BE2C (cell line): ENCODE measurements at places on chromosomes 2 and 18.

DNA sequence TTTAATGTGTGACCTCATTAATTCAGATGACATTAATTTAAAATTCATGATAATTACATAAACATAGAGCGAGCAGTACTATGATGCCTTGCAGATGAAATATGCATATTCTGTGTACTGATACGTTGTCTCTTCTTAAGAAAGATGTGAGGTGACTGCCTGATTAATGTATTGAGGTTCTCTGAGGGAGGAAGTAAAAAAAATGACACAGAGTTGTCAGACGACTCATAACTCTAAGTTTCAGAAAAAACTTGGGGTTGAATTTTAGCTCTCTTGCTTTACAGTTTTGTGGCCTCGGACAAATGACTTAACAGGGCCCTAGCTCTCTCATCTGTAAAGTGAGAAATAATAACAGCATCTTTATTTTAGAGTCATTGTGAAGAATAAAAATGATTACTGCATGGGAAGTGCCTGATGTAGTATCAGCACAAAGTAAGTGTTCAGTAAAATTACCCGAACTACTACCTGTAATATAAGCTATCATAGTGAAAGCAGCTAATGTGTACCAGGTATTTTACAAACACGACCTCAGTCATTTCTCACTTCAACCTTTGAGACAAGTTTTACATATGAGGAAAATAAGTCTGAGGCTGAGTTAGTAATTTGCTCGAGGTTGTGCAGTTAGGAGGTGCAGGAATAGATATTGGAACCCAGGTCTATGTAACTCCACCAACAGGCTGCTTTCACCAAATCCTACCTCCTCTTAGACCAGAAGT, 65.3 kb downstream of the ALK start:
- no peak for DNase-seq

- no peak for DNase-seq
Observed at GRCh38 chr2:233369897-233370685, 15.8 kb downstream of the DGKD start.

GRCh38 chr2:220847589-220847988, 724.5 kb downstream of the EPHA4 start:
- DNase-seq = no peak

DNA sequence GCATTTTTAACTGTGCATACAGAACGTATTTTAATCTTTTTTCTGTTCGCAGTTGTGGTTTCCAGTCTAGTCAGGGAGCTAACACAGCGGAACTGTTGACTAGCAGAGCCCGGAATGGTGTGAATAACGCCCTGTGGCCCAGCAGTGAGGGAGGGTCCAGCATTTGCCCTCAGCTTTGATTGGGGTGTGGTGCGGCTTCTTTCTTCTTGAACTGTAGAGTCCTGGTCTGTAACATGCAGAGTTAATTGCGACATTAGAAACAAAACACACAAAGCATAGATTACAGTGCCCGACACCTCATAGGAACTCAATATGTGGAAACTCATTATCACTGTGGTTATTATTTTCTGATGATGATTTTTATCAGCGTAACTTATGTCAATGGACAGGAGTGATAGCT, 253.6 kb downstream of the SOX11 start:
- DNase-seq = no peak

- peak; percentile 43 for DNase-seq
Observed at GRCh38 chr18:69400976-69401225, 213 bp downstream of the DOK6 start.

- no peak for DNase-seq
Observed at GRCh38 chr2:54432251-54433015, 23.7 kb upstream of the SPTBN1 start.

GRCh38 chr18:12885500-12885899, 1.5 kb upstream of the PTPN2 start:
- no peak for DNase-seq

DNA sequence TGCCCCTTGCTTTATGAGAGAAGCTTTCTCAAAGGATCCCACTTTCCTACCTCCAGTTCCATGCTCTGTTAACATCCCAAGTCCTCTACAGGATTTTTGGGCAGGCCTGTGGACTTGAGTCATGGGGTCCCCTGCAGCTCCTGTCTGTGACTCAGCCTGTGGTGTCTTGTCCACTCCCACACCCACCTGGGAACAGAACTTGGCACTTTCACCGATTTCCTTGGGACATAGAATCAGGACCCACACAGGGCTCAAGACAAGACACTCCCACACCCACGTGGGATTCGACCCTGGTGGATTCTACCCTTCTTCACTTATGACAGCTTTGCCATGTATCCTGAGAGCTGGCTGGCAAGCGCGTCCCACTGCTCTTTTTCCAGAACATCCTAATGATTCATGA, 30.7 kb upstream of the HDAC4 start:
- no peak for DNase-seq

DNA sequence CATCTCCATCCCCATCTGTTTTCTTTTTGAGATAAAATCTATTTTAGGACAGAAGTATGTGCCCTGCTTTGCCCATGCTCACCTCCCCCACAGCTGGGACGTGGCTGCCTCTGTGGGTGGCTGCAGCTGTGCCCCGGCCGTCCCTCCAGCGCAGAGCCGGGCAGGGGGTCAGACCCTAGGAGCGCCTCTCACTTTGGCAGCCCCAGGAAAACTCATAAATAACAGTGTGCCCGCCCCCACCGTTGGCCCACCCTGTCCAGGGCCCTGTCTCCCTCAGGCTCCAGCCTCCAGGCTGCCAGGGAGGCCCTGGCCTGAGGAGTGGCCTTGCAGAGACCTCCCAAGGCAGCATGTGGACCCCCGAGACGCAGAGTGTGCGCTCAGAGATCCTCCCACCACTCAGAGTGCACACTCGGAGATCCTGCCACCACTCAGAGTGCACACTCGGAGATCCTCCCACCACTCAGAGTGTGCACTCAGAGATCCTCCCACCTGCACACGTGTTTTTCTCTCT, 178.1 kb downstream of the TWIST2 start:
- no peak for DNase-seq

DNA sequence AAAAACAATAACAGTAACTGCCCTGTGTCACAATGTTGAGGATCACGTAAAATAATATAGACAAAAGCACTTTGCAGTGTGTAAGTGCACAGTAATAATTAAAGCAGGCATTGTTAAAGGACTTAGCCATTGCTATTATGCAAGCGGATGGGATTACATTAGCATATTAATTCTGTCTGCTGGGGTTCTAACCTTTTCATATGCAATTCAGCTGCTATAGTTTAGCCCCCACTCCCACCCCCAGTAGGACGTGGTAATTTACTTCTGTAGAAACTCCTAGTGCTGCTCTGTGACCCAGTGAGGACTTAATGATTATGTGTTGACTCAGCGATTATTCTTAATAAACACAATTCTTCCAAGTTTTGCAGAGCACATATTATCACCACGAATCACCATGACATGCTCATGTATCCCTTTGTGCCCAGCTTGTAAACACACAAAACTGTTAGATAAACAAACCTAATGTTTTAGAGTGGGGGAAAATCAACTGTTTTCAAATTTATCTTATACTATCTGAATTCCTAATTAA, 5.1 kb upstream of the ADAM23 start:
- no peak for DNase-seq

- DNase-seq = no peak
Observed at GRCh38 chr2:237557633-237558015, 8.8 kb upstream of the PRLH start.

DNA sequence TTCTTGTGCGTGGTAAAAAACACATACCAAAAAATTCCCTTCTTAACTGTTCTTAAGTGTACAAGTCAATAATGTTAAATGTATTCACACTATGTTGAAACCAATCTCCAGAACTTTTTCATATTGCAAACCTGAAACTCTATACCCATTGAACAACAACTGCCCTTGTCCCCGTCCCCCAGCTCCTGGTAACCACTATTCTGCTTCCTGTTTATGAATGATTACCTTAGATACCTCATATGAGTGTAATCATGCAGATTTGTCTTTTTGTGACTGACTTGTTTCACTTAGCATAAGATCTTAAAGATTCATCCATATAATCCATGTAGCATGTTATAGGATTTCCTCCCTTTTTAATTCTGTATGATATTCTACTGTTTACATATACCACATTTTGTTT, 59.9 kb downstream of the NAT8 start:
- no peak for DNase-seq

GRCh38 chr2:232376260-232376659, 2.3 kb upstream of the ALPP start:
- DNase-seq = no peak

GRCh38 chr2:216694082-216694825, 1.1 kb downstream of the IGFBP5 start:
- DNase-seq = peak; percentile 81

GRCh38 chr2:134819334-134819733, 19.1 kb upstream of the ACMSD start:
- no peak for DNase-seq

- DNase-seq = no peak
Observed at GRCh38 chr18:74831571-74832250, 234.0 kb downstream of the ZNF407 start.

DNA sequence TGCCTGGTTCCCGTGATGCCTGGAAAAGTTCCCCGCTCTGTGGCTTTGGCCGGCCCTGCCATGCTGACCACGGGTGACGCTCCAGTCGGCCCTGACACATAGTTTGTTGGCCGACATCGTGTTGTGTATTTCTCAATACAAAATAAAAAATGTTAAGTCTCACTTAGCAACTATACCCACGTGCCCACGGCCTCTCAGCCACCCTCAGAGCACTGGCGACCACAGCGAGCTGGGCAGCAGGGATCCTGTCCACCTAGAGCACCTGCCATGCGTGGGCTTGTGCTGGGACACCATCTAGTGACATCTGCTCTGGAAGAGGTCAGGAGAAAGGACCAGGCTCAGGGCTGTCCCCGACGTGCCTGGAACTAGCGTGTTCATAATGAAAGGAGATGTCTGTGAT, 261.7 kb downstream of the HDAC4 start:
- no peak for DNase-seq

DNA sequence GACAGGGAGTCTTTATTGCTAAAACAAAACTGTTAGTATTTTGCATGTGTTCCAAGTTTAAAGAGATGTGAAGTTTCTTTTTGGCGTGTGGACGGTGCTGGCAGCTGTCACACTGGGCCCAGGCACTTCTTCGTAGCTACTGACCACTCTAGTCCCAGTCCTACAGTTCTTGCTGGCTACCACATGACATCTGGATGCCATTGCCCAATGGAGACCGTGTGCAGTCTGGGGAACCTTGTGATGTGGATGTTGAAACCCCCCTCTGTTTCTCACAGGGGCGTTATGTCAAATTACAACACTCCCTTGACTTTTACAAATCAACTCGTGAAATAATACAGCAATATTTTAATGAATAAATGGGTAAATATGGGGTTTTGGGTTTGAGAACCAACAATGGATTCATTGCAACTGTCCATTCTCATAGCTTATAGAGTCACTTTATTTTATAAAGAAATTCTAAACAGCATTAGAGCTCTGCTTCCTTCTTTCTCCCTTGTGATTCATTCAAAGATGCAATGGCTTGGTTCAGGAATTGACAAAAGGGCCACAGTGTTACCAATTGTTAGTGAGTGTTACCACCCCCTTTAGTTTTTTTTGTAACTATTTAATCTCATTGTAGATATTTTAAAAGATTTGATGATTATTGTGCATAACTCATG, 1.2 kb downstream of the GPD2 start:
- DNase-seq = no peak

DNA sequence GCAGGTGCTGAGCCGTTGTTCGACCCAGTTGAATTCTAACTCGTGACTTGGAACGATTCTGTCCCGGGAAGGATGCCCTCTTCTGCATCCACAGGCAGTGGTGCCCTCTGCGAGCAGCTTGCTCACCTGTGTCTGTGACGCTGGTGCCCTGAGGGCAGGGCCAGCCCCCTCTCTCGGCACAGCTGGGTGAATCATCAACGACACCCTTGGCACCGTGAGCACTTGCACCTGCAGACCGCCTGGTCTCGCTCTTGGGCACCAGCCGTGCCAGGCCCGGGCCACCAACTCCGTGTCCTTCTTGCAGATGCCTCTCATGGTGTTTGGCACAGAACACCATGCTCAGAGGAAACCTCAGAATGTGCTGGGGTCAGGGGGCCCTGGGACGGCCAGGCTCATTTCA, 75.0 kb downstream of the SLC66A2 start:
- DNase-seq = no peak

- DNase-seq = no peak
Observed at GRCh38 chr18:54035927-54036326, 188.5 kb downstream of the MBD2 start.

GRCh38 chr2:170248574-170249393, 70.8 kb downstream of the MYO3B start:
- DNase-seq = no peak

- no peak for DNase-seq
Observed at GRCh38 chr2:237205043-237205541, 119.4 kb downstream of the COPS8 start.
